Stimulated activated CD4-positive, alpha-beta T cell treated with anti-CD3 and anti-CD28 coated beads, Interleukin-4, amount 100 ng/mL, for 24 hours (primary cell): ENCODE measurements at places on chromosomes 7 and 10.

DNA sequence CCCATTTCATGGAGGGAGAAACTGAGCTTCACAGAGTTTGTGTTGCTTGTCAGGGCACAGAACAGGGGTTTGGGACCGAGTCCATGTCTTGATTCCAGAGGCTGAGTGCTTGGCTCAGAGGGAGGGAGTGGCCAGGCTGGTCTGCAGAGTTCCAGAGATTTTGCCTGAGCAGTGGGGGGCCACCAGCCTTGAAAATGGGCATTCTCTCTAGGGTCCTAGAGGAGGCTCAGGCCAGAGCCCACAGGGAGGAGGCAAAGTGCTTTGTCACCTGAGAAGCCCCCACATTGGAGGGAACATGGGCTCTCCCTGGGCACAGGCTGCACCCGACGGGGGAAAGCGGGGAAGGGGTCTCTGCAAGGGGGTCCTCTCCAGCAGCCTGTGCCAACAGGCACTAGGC is 51.5 kb downstream of the DOCK1 start:
- DNase-seq: no peak

GRCh38 chr7:155792315-155792960 is 19.8 kb downstream of the SHH start:
- no peak for DNase-seq

DNA sequence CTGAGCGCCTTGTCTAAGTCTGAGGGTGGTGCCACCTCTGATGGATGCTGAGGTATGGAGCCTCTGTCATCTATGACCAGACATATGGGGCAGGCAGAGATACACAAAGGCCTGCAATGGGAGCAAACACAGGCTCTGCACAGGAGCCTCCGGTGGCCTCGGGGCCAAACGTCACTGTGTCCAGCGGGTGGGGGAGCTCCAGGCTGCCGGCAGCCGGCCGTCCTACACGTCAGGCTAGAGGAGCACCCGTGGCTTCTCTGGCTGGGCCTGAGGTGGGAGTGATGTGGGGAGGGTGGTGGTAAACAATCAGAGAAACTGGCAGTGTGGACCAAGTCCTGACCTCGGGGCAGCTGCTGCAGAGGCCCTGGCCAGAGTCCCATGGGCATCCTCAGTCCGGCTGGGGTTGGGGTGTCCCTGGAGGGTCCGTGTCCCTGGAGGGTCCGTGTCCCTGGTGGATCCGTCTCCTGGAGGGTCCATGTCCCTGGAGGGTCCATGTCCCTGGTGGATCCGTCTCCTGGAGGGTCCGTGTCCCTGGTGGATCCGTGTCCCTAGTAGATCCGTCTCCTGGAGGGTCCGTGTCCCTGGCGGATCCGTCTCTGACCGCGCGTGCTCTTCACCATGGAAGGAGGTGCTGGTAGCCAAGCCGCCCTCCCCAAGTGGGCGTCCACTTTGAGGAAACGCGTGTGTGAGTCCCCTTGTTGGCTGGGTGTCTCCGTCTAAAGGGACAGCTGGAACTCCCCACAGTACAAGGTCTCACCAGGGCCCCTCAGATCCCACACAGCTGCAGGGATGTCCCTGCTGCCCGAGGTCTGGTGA is 24.2 kb upstream of the FAM20C start:
- no peak for DNase-seq

- no peak for DNase-seq
Measured at GRCh38 chr10:9833942-9834341, 1183.7 kb upstream of the CELF2 start.

DNA sequence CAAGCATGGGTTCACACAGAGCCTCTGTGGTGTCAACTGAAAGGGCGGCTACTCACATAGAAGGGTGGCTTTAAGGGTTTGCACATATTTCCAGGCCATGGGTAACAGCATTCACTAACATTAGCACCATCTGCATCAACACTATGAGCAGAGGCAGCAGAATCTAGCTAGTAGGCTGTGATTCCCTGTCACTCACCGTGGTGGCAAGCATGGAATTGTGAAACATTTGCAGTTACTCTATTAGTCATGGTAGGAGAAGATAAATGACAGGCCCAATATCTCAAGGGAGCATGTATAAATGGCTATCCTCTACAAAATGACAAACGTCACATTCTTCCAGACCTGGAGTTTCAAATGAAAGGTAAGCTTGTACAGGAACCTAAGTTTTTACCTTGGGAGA is 32.2 kb upstream of the CUBN start:
- DNase-seq: no peak

DNA sequence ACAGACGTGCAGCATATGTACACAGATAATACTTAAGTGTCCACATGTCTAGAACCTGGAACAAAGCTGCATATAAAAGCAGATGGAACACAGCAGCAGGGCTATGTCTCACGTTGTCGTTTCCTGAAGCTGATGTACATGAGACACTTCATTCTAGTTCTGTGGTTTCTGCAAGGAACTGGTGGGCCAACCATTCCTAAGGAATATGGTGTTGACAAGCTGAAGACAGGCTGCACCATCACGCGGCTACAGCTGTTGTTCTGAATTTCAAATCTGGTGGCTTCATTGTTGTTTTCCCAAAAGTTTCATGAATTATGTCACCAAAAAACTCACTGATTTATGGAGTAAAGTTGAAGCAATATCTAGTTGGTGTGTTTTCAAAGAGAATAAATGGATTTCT is 33.7 kb downstream of the PRKAG2 start:
- DNase-seq: no peak

GRCh38 chr7:98075801-98076200 is 30.9 kb upstream of the LMTK2 start:
- DNase-seq: no peak

DNA sequence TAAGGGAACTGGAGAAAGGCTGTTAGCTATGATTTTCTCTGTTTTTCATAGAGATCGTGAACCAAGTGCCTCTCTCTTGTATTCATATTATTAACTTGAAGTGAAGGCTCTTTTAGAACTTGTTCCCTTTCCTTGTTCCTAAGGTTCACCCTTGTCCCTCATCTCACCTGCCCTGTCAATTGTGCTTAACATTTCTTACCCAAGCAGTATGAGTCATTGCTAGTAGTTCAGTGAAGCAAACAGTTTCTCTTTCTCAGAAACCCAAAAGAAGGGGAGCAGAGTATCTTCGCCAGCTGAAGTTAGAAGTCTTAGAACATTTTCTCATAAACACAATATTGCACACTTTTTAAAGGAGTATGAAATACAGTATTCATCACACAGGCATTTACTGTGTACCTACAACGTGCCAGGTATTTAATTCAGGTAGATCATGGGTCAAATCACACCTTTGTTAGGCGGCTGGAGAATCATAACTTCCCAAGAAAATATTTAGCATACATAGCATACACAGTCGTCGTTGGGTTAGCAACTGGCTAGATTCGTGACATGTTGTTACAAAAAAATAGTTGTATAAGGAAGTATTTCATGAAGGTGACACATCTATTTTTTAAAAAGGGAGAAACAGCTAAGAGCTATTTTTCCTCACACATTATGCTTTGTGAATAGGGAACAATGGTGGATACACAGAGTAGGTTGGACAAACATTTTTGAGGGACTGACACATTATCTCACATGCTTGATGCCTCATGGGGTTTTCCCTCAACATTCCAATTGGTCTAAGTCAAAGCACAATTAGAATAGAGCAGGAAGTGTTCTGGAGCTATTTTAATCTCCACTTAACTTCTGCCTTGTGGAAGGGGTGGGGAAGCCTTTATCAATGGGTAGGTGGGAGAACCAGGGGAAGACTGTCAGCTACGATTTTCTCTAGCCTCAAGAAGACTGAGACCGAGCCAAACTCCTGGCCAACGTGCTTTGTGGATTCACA is 13.2 kb downstream of the HDAC9 start:
- DNase-seq: no peak

GRCh38 chr7:128177768-128178550 is 63.1 kb upstream of the LEP start:
- no peak for DNase-seq

DNA sequence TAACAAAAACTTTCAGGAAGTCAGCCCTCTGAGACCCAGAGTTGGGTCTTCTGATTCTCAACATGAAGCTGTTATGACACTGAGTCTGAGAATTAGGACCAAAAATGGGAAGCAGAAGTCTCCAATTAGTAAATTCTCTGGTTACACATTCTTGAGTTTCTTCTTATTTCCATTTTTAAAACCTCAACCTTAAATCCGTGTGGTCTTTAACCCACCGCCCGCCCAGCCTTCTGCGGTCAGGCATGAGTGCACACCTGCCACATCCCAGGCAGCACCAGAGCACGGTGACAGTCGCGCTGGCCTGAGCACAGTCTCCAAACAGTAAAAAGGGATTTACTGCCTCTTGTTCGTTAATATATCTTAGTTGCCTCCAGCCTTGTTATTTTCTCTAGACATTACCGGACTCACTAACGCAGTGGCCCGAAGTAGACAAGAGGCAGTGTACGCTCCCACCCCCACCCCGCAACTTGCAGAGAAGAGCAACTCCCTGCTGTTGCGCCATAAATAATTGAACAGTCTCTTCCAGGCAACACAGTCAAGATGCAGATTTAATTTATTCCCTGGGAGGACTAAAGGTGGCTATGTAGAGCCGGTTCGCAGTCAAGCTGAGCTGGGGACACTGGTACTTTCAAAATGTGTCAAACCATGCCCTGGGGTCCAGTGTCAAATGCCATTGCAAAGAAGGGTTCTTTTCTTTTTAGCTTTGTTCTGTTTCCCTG is 147.0 kb upstream of the CELF2 start:
- no peak for DNase-seq

- no peak for DNase-seq
Measured at GRCh38 chr7:36764929-36765328, 40.6 kb upstream of the AOAH start.

DNA sequence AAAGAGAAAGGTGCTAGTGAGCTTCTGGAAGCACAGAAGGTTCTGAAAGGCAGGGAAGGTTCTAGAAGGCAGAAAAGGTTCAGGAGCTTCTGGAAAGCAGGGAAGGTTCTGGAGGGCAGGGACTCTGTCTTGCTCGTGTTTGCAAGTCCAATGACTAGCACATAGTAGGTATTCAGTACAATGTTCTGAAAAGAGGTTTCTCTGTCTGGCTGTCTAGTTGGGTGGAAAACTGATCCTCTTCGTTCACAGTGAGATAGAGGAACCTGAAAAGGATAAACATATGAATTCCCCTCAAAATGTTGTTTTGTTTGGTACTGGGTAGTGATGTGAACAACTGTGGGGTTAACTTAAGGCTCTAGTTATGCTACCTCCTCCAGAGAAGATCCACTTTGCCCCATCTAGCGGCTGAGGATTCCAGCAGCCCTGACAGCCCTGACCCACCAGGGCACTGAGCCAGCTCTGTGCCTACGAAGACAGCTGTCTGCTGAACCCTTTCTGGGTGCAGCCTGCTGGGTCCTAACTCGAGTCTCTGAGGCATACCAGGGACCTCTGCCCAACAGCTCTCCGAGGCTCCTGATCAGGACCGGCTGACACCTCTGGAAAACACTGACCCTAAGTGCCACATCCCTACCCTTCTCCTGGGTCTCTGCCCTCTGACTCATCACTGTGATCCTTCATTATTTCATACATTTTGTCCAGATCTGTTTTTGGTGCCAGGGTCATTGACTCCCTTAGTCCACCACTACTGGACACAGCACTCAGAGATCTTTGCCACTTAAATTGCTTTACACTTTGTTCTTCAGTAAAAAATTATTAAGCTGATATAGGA is 15.4 kb downstream of the PTPRN2 start:
- DNase-seq: no peak

DNA sequence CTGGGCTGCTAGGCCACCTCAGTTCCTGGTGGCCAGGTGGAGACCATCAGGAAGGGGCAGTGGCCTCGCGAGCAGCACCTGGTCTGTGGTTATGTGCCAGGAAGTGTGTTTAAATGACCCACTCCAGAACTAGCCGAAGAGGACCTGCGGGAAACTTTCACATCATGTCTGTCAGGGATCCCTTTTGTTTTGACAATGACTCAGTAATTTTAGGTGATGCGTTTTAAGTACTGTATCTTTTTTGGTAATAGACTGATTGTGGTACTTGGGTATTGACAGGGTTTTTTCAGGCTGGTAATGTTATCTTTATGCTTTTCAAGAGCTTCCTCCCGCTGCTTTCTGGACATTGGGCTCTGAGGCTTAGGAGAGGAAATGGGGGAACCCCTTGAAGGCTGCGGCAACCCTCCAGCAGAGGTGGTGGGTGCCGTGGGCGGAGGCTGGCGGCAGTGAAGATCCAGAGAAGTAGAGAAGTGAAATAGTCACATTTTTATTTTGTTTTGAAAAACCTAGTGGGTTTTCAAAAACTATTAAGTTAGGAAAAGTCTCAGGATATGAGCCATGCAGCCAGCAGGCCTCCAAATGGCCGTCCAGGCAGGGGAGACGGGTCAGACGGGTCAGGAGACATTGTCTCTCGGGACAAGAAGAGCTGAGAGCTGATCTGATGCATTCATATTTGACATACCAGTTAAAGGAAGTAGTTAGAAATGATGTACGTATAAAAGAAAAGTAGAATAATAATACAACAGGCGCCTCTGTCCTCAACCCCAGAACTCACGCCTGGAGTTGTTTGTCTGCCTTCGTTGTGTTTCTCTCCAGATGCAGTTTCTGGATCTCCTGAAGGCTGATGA is 27.7 kb downstream of the PPP2R2D start:
- DNase-seq: peak; percentile 51

DNA sequence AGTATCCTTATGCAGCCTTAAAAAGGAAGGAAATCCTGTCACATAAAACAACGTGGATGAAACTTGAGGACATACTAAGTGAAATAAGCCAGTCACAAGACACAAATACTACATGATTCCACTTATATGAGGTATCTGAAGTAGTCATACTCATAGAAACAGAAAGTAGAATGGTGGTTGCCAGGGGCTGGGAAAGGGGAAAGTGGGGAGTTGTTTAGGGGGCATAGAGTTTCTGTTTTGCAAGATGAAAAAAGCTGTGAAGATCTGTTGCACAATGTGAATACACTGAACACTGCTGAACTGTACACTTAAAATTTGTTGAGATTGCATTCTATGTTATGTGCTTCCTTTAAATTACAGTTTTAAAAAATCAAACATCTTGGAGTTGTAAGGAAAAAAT is 2.9 kb downstream of the NUP205 start:
- DNase-seq: no peak

DNA sequence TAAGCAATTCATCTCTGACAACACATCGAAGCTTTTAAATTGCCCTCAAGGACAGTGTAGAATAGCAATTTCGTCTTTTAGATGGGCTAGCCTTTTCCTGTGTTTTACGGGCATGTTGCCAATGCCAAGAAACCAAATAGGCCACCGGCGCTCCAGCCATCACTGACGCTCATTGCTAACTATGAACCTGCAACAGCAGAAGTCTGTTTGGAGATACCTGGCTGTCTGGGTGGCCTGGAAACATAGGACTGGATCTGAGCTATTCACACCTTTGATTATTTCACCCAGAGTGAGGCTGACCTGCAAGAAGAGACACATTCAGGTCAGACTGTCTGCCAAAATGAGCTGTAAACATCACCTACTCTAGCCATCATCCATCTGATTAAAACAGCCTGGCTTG is 12.0 kb downstream of the KPNA7 start:
- no peak for DNase-seq
